ENCODE measurements at places on chromosomes 2 and 18. TPM values are rescaled to one million over a fixed set of nuclear protein-coding genes. Genes with fewer than 3 reads are reported as not detected.

- H3K36me3 ChIP-seq = no peaks in the 10 kb centered on the region
- H3K4me3 ChIP-seq = no peak overlapping the region
- no peaks in the 10 kb centered on the region for H3K4me1 ChIP-seq
- no peak overlapping the region for H3K27ac ChIP-seq
- no peak for DNase-seq
- H3K27me3 ChIP-seq = no peaks in the 10 kb centered on the region
These were observed 389.9 kb downstream of the SOX11 start for GRCh38 chr2:6081955-6082624.

DNA sequence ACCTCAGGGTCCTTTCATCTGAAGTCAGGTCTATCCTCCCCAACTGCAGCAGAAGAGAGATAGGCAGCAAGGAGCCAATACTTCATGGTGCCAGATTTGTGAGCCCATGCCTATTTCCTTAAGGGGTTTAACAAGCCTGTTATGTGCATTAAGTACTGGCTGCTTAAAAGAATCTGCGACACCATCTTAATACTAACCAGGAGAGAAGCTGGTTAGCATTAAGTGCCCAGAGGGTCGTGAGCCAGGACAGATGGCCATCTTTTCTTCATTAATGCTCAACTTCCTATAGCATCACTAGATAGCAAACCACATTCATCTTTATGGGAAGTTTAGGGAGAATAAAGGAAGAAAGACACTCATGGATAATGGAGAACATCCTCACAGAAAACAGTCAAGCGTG is 289.1 kb downstream of the ETAA1 start:
- no peak overlapping the region for H3K27ac ChIP-seq
- no peaks in the 10 kb centered on the region for H3K36me3 ChIP-seq
- no peaks in the 10 kb centered on the region for H3K4me1 ChIP-seq
- no peak overlapping the region for H3K4me3 ChIP-seq
- H3K27me3 ChIP-seq = no peaks in the 10 kb centered on the region
- no peak for DNase-seq

BOLL gene
- 0.08 TPM for polyA plus RNA-seq

DNA sequence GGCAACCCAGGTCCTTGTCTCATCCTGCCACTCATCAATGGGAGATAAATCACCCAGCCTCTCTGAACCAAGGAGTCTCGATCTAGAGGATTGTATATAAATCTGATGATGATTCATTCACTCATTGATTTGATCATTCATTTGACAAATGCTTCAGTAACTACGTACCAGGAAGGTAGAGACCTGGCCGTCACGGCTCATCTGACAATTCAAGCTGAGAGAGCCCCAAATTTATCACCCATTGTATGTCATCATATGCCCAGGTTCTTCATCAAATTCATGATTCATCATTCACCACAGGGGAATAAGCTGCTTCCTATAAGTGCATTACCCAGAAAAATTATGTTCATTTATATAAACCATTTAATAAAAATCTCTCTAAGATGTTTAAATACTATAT is 116.9 kb downstream of the FAM161A start:
- no peaks in the 10 kb centered on the region for H3K36me3 ChIP-seq
- no peak overlapping the region for H3K4me3 ChIP-seq
- no peak overlapping the region for H3K27ac ChIP-seq
- H3K4me1 ChIP-seq = no peaks in the 10 kb centered on the region
- no peaks in the 10 kb centered on the region for H3K27me3 ChIP-seq

DNA sequence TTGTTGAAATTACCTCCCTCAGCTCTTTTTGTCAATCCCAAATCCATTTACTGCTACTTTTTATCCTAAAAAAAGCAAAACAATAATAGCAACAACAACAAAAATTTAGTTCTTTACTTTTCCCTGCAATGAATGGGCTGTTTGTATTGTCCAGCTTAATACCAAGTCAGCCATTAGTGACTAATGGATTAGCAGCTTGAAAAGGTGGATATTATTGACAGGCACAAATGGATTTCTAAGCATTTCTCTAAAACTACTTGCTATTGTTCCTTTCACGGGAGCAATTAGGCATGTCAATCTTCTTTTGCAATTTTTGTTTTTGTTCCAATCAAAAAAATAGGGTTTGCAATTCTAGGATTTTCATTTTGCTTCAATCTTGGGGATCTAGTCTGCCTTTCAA is 32.1 kb upstream of the SPAG16 start:
- no peaks in the 10 kb centered on the region for H3K4me1 ChIP-seq
- H3K36me3 ChIP-seq = no peaks in the 10 kb centered on the region
- no peaks in the 10 kb centered on the region for H3K27me3 ChIP-seq
- no peak overlapping the region for H3K4me3 ChIP-seq
- no peak for DNase-seq

DNA sequence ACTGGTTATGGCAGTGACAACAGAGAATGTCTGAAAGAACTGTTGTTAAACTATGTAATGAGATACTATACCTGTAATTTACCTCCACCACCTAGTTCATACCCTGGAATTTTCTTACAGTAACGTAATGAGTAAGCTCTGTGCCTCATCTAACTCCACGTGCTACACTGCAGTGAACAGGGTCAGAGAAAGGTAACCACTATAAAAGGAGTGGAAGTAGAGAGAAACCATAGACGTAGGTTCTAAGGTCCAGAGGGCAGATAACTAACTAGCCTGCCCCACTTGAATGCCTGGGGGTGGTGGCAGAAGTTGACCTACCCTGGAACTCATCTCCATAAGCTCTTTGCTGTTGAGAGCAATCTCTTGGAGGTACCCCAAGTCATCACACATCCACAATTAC is 32.0 kb upstream of the B4GALT6 start:
- no peak overlapping the region for H3K4me3 ChIP-seq
- H3K4me1 ChIP-seq = no peaks in the 10 kb centered on the region
- no peak for DNase-seq
- H3K27me3 ChIP-seq = no peaks in the 10 kb centered on the region
- H3K27ac ChIP-seq = no peak overlapping the region

GRCh38 chr2:64987956-64988419 is 1.2 kb upstream of the SLC1A4 start:
- H3K4me3 ChIP-seq = peak overlapping the region; percentile 76
- no peaks in the 10 kb centered on the region for H3K27me3 ChIP-seq
- no peak overlapping the region for H3K27ac ChIP-seq
- H3K4me1 ChIP-seq = peaks cover 8% of the 10 kb centered on the region
- no peaks in the 10 kb centered on the region for H3K36me3 ChIP-seq

RFX8 gene
- not detected for polyA plus RNA-seq

DNA sequence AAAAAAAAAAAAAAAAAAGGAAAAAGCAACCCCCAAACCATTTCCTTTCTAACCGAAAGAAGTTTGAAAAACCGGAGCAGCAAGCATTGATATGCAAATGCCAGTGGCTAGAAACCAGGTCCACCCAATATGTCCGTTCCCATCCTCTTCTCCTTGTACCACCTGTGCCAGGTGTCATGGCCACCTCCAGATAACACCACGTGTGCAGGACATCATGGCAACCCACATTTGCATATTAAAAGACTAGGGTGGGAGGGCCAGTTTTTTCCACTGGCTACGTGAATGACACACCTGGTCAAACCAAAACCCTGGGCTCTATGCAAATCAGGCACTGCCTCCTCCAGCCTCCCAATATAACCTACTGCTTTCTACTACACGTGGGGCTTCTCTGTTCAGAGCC is 303.3 kb upstream of the GULP1 start:
- H3K27ac ChIP-seq = no peak overlapping the region
- DNase-seq = no peak
- no peak overlapping the region for H3K4me3 ChIP-seq

DNA sequence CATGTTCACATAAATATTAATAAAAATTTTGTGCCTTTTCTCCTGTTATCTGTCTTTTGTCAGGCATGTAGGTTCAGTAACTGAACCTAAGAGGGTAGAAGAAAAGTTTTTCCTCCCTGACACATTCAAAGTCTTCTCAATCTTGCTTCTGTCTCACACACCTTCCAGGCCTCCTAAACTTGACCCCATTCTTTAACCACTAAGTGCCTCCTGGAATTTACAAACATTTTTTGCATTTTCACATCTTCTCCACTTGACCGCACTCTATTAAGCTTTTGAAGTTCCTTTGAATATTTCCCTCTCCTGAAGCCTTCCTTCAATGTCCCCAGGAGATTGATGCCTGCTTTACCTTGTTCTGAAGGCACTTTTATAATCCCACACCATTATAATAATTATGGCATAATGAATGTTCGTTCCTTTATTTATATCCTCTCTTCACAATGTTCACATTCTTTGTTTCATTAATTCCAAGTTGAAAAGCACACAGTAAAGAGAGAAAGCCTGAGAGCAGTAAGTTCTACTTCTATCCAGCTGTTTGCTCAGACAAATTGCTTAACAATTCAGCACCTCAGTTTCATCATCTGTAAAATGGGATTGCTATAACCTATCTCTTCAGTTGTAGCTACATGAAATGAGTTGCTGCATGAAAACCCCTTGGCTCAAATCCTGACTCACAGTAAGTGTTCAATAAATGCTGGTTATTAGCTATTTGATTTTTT is 184.8 kb upstream of the KLHL29 start:
- DNase-seq = no peak
- no peak overlapping the region for H3K4me3 ChIP-seq
- no peaks in the 10 kb centered on the region for H3K27me3 ChIP-seq
- H3K36me3 ChIP-seq = no peaks in the 10 kb centered on the region
- H3K27ac ChIP-seq = no peak overlapping the region

- no peak for DNase-seq
- no peak overlapping the region for H3K27ac ChIP-seq
- no peaks in the 10 kb centered on the region for H3K36me3 ChIP-seq
- H3K4me3 ChIP-seq = no peak overlapping the region
- no peaks in the 10 kb centered on the region for H3K27me3 ChIP-seq
- H3K4me1 ChIP-seq = peaks cover 34% of the 10 kb centered on the region
These were observed 35.8 kb downstream of the HPCAL1 start for GRCh38 chr2:10338270-10339188.

SLC9A4 gene
- polyA plus RNA-seq = not detected

NBEAL1 gene
- 9.2 TPM for polyA plus RNA-seq

RAX gene
- polyA plus RNA-seq = not detected

RAB6C gene
- polyA plus RNA-seq = not detected

TGFA gene
- 0.44 TPM for polyA plus RNA-seq

LRP2 gene
- polyA plus RNA-seq = not detected

CENPA gene
- polyA plus RNA-seq = not detected

GRCh38 chr2:70937866-70938585 is 2.3 kb downstream of the ATP6V1B1 start:
- no peaks in the 10 kb centered on the region for H3K36me3 ChIP-seq
- DNase-seq = no peak
- H3K4me1 ChIP-seq = no peaks in the 10 kb centered on the region
- H3K27me3 ChIP-seq = no peaks in the 10 kb centered on the region

- H3K27ac ChIP-seq = peak within 1 kb of the TSS; percentile 84
- H3K4me3 ChIP-seq = peak within 1 kb of the TSS; percentile 70
- DNase-seq = peak; percentile 84
These were observed at the start of gene ARHGAP15 for GRCh38 chr2:143128681-143129580. Gene ARHGAP15, plus strand, starts transcription at chr2:143129419.

ARMC9 gene
- polyA plus RNA-seq = 0.45 TPM

DNA sequence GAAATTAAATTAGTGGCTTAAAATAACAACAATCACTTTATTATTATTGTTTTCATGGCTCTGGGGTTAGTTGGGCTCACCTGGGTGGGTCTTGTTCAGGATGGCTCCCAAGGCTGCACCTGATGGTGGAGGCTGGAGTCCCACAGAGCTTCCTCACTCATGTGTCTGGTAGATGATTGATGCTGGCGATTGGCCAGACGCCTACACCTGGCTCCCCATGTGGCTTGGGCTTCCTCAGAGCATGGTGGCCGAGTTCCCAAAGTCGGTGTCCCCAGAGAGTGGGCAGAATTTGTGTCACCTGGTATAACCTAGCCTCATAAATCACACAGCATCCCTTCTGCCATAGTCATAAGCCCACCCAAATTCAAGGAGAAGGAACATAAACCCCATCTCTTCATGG is 18.2 kb downstream of the DBI start:
- H3K27me3 ChIP-seq = no peaks in the 10 kb centered on the region
- H3K27ac ChIP-seq = no peak overlapping the region

- H3K36me3 ChIP-seq = no peaks in the 10 kb centered on the region
- no peak overlapping the region for H3K4me3 ChIP-seq
- no peaks in the 10 kb centered on the region for H3K4me1 ChIP-seq
- no peak overlapping the region for H3K27ac ChIP-seq
These were observed 163.6 kb downstream of the PRKCE start for GRCh38 chr2:45814951-45815621.

DNA sequence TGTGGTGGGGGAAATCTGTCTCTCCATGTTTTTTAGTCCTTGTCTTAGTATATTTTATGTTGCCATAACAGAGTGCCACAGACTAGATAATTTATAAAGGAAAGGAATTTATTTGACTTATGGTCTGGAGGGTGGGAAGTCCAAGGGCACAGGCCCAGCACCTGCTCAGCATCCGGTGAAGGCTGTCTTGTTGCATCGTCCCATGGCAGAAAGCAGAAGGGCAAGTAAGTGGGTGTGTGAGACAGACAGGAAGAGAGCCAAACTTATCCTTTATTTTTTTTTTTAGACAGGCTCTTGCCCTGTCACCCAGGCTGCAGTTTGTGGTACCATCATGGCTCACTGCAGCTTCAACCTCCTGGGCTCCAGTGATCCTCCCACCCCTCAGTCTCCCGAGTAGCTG is 98.1 kb downstream of the HS1BP3 start:
- no peak for DNase-seq
- H3K4me3 ChIP-seq = no peak overlapping the region
- no peaks in the 10 kb centered on the region for H3K27me3 ChIP-seq
- no peak overlapping the region for H3K27ac ChIP-seq
- H3K36me3 ChIP-seq = no peaks in the 10 kb centered on the region
- H3K4me1 ChIP-seq = no peaks in the 10 kb centered on the region

GRCh38 chr2:196279541-196279940 is 108.2 kb upstream of the STK17B start:
- peaks cover 17% of the 10 kb centered on the region for H3K4me1 ChIP-seq
- no peaks in the 10 kb centered on the region for H3K36me3 ChIP-seq
- no peaks in the 10 kb centered on the region for H3K27me3 ChIP-seq
- H3K27ac ChIP-seq = no peak overlapping the region
- H3K4me3 ChIP-seq = no peak overlapping the region

DNA sequence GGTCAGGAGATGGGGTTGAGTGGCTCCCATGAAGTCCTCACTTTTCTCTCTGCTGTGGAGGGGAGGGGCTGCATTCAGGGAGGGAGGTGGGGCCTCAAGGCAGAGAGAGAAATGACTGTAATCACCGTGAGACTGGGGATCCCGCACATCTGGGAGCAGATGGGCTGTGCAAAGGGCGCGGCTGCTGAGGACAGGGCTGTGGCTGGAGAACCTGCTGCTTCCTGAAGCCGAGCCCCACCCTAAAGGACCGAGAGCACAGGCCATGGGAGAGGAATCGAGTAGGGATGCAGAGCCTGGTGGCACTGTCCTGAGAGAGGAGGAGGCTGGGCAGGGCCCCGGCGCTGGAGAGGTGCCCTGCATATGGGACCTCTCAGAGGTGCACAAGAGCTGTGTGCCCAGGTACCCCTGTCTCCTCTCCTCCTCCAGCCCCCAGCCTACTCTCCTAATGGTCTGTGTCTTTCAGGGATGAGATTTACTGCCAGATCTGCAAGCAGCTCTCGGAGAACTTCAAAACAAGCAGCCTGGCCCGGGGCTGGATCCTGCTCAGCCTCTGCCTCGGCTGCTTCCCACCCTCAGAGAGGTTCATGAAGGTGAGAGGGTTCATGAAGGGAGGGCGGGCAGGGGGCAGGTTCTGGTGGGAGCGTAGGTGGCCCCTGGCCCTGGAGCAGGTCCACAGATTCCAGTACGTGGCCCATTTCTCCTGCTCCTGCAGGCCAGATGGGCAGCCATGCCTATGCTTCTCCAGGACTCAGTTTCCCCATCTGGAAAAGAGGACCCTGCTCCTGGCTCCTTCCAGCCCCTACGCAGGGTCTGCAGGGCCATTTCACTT is 25.9 kb upstream of the GPR17 start:
- no peak for DNase-seq
- no peaks in the 10 kb centered on the region for H3K27me3 ChIP-seq
- H3K36me3 ChIP-seq = no peaks in the 10 kb centered on the region
- H3K4me3 ChIP-seq = no peak overlapping the region
- peaks cover 6% of the 10 kb centered on the region for H3K4me1 ChIP-seq
- no peak overlapping the region for H3K27ac ChIP-seq
